ENCODE measurements at places on chromosomes 4 and X.

DNA sequence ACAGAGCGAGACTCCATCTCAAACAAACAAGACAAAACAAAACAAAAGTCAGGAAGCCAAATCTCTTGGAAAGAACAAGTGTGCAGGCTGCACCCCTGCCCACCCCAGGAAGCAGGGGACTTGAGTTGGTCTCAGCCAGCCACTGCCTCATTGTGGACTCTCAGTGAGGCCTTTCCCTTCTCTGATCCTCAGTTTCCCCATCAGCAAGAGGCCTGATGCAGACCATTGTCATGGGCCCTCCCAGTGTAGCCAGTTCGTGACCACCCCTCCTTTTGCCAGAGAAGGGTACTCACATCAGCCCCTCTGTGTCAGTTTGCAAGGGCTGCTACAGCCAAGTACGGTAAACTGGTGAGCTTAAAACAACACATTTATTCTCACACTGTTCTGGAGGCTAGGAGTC is 48.9 kb upstream of the MAMLD1 start:
- no peak for DNase-seq

DNA sequence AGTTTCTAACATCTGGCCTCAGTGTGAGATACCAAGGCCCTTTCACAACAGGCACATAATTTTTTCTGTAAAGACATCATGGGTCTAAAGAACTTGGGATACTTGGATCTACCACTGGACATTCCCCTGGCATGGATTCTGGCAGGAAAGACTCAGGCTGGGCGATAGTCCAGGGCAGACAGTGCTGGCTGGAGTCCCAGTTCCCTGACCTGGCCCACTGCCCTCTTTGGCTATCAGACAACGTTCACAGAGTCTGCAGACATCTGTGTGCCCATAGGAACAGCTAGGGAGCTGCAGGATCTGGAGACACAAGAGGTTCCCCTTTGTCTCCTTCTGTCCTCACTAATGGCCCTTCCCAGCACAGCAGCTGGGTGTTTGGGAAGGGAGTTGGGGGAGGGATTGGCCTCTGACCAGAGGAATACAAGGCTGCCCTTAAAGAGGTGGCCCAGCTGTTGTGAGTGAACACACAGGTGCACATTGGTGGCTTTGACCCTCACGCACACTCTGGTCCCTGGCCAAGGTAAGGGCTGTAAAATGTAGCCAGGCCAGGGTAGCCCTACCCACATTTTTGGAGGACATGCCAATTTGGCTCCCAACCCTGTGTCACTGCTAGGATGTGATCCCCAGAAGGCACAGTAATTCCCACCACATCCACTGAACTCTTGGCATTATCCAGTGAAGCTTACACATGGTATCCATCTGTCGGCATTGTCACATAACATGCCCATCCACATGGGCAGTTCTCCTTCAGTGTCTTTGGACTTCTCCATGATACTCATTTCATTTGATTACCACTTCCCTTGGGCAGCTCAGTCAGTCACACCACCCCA is 72.3 kb downstream of the SOX3 start:
- no peak for DNase-seq

- DNase-seq, result no peak
Observed at GRCh38 chr4:124322234-124323065, 390.1 kb downstream of the ANKRD50 start.

GRCh38 chrX:78957768-78958130 is 12.6 kb downstream of the P2RY10 start:
- no peak for DNase-seq

- no peak for DNase-seq
Observed at GRCh38 chr4:115274545-115274944, 161.1 kb upstream of the NDST4 start.

DNA sequence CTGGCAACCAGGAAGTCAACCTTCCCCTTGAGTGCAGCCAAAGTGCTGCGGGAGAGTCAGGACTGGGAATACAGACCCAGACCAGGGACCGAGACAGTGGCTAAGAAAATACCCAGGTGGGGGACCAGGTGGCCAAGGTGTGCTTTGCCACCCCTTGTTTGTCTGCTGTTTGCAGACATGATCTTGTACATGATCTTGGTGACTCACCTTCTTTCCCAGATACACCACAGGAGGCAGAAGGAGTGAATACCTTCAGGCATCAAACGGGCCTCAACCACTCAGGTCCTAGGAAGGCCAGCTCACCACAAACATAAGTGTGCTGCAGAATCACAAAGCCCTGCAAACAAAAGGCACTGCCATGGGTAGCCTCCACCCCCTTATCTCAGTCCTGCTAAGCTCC is 62.0 kb downstream of the CNGA2 start:
- no peak for DNase-seq

DNA sequence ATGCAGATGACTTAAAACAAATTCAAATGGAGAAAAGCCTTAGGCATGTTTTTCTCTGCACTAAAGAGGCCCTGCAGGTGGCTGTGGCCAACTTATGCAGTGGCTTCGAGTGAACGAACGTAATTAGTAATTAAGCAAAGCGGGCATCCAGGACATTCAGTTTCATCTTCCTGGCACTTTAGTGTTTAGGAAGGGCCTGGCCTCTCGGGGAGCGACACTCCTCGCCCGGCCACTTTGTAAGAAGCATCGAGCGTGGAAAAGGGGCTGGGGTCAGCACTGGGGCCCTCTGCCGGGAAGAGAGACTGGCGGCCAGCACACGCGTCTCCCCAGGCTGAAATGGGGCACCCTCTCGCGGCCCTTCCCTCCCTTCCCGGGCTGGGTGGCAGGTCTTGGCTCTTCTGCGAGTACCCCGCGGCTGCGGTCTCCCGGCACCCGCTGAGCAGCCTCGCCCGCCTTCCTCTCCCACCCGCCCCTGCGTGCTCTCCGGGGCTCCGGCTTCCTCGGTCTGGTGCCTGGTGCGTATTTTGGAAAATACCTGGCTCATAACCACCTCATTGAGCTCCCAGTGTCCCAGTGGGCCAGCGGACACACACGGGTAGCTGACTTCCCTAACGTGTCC is 677 bp upstream of the CYP4V2 start:
- DNase-seq, result no peak

DNA sequence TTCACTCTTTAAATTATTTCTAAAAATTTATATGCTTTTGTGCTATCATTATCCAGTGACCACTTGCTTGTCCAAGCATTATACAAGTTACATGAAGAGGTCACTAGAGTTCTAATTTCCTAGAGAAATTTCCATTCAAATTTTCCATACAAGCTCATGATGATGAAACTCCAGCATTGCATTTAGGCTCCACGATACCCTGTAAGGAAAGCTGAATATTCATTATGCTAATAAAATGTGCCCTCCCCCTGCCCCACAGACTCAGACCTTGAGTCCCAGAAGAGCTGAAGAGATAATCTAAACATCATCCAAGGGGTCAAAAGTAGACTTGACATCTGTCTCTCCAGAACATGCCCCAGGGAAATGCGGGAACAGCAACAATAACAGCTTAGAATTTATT is 19.6 kb upstream of the FAM156A start:
- no peak for DNase-seq

Measured in T1000 (cell line).